Aorta (tissue), 5 donors: ENCODE measurements at places on chromosomes 13 and 19.

DNA sequence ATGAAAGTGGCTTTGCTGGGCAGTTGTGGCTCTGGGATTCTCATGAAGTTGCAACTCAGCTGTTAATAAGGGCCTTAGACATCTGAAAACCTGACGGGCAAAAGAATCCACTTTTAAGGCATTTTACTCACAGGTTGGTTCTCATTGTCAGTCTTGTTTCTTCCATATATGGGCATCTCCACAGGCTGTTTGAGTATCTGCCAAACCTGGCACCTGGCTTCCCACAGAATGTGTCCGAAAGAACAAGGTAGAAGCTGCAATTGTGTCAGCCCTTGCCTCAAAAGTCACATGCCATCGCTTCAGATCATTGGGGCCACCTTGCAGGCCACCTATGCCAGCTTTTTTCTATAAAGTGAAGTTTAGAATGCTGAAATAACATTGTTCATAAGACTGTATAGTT, 102.4 kb downstream of the KCTD12 start:
- DNase-seq, result no peak

GRCh38 chr13:97324115-97324514, 102.0 kb downstream of the MBNL2 start:
- no peak for DNase-seq

- no peak for DNase-seq
Observed at GRCh38 chr19:1261538-1261797, 7.7 kb upstream of the CIRBP start.

- no peak for DNase-seq
Observed at GRCh38 chr13:65914716-65915115, 1315.4 kb downstream of the PCDH9 start.

DNA sequence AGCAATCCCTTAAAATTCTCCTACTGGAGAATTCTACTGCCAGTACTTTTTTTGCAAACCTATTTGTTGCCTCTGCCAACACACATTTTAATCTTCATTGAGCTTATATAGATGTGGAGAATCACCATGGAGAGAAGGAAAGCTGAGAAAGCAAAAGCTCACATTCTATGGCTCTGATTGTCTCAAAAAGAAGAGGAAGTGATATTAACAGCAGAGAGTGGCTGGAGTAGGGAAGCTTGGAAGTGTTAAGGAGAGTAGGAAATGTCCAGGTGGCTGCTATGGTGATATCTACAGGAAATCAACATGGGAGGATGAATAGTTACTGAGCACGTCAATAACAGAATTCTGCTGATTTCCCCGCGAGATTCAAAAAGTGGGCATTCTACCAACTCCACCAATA, 78.8 kb upstream of the TDRD3 start:
- DNase-seq, result no peak

- no peak for DNase-seq
Observed at GRCh38 chr13:79880818-79881217, 399.9 kb downstream of the NDFIP2 start.

DNA sequence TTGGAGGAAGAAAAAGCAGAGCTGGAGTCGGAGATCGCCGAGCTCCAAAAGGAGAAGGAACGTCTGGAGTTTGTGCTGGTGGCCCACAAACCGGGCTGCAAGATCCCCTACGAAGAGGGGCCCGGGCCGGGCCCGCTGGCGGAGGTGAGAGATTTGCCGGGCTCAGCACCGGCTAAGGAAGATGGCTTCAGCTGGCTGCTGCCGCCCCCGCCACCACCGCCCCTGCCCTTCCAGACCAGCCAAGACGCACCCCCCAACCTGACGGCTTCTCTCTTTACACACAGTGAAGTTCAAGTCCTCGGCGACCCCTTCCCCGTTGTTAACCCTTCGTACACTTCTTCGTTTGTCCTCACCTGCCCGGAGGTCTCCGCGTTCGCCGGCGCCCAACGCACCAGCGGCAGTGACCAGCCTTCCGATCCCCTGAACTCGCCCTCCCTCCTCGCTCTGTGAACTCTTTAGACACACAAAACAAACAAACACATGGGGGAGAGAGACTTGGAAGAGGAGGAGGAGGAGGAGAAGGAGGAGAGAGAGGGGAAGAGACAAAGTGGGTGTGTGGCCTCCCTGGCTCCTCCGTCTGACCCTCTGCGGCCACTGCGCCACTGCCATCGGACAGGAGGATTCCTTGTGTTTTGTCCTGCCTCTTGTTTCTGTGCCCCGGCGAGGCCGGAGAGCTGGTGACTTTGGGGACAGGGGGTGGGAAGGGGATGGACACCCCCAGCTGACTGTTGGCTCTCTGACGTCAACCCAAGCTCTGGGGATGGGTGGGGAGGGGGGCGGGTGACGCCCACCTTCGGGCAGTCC, 5.0 kb downstream of the FOSB start:
- DNase-seq, result peak; percentile 88

DNA sequence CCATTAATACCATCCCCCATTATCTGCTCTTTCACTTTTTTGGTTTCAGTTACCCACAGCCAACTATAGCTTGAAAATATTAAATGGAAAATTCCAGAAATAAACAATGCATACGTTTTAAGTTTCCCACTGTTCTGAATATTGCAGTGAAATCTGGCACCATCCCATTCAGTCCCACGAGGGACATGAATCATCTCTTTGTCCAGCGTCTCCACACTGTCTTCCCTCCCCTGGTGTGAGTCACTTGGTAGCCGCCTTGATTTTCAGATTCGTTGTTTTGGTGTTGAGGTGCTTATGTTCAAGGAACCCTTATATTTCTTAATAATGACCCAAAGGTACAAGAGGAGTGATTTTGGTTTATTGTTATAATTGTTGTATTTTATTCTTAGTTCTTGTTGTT, 246.1 kb downstream of the DCT start:
- DNase-seq, result peak; percentile 50

DNA sequence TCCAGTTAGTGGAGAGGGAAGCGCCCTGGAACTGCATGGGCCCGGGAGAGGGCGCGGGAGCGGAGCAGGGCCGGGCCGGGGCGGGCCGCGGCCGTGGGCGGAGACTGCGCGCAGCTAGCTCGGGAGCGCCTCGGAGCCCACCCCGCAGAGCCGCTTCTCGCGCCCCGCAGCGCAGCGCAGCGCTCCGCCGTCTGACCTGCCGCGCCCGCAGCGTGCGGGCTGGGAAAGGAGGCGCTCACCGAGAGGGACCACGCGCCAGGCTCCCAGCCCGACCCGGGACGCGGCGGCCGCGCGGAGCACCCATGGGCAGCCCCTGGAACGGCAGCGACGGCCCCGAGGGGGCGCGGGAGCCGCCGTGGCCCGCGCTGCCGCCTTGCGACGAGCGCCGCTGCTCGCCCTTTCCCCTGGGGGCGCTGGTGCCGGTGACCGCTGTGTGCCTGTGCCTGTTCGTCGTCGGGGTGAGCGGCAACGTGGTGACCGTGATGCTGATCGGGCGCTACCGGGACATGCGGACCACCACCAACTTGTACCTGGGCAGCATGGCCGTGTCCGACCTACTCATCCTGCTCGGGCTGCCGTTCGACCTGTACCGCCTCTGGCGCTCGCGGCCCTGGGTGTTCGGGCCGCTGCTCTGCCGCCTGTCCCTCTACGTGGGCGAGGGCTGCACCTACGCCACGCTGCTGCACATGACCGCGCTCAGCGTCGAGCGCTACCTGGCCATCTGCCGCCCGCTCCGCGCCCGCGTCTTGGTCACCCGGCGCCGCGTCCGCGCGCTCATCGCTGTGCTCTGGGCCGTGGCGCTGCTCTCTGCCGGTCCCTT, at the start of gene MLNR:
Gene MLNR (plus strand): TSS at position 303 of the 820 bp plus-strand sequence. CDS start 0 bp downstream, at position 303.
- DNase-seq, result peak; percentile 79

- DNase-seq, result no peak
Observed at GRCh38 chr13:50377726-50378270, 362.6 kb downstream of the KCNRG start.

GRCh38 chr13:110392510-110393240, 85.6 kb downstream of the COL4A2 start:
- no peak for DNase-seq

- no peak for DNase-seq
Observed at GRCh38 chr13:32075170-32075851, 43.7 kb downstream of the FRY start.

DNA sequence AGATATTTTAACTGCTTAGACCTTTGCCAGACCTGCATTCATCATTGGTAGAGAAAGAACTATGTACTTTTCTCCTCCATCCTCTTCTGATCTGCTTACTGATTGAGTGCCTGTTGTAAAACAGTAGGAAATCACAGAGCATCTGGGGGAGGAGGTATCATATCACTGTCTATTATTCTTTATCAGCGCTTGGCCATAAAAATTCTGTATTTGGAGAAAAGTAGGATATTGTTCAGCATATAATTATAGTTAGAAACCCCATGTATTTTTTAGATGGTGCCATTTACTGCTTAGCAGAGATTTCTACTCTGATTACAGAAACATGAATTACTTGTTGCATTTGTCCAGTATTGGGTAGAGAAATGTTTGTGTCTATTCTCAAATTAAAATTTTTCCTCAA, 62.4 kb downstream of the URI1 start:
- no peak for DNase-seq

GRCh38 chr19:52786078-52786463, 520 bp downstream of the ZNF600 start:
- no peak for DNase-seq

- DNase-seq, result no peak
Observed at GRCh38 chr19:41930926-41931592, 2.8 kb upstream of the ERFL start.
